Aorta (tissue), 5 donors: ENCODE measurements at places on chromosomes 12 and 14. TPM values are rescaled to one million over a fixed set of nuclear protein-coding genes. Genes with fewer than 3 reads are reported as not detected.

- peaks cover 1% of the 10 kb centered on the region for H3K4me1 ChIP-seq
- H3K27ac ChIP-seq: no peak overlapping the region
- no peaks in the 10 kb centered on the region for H3K27me3 ChIP-seq
- no peak overlapping the region for H3K4me3 ChIP-seq
- no peak for DNase-seq
- no peaks in the 10 kb centered on the region for H3K36me3 ChIP-seq
These were observed 51.5 kb downstream of the DUSP16 start for GRCh38 chr12:12511021-12511783.

GRCh38 chr12:28235015-28235414 is 44.8 kb downstream of the CCDC91 start:
- no peak for DNase-seq
- H3K4me3 ChIP-seq: no peak overlapping the region
- H3K27me3 ChIP-seq: no peaks in the 10 kb centered on the region
- no peak overlapping the region for H3K27ac ChIP-seq

- H3K27me3 ChIP-seq: no peaks in the 10 kb centered on the region
- H3K4me1 ChIP-seq: no peaks in the 10 kb centered on the region
- H3K27ac ChIP-seq: no peak overlapping the region
- H3K4me3 ChIP-seq: no peak overlapping the region
- peak; percentile 88 for DNase-seq
These were observed 19.6 kb downstream of the POMT2 start for GRCh38 chr14:77301103-77301502.

DNA sequence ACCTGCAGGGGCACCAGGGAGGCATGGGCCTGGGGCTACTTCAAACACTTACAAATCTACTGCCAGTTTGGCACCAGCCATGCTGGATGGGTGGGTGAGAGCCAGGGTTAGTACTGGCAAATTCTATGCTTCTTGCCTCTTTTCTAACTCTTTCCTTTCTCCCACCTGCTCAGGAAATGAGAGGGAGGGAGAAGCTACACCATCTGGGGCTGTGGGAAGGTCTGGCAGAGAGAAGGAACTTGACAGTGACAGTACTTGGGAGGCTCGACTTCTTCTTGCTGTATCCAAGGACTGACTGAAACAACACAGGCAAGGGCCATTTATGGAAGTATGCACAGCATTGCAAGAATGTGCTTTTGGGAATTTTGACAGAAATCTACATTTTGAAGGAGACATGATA is 149.6 kb upstream of the DYRK2 start:
- H3K4me1 ChIP-seq: peaks cover 2% of the 10 kb centered on the region
- no peak overlapping the region for H3K27ac ChIP-seq
- H3K27me3 ChIP-seq: no peaks in the 10 kb centered on the region
- H3K36me3 ChIP-seq: no peaks in the 10 kb centered on the region
- H3K4me3 ChIP-seq: no peak overlapping the region
- DNase-seq: no peak

GRCh38 chr14:68893566-68893965 is 85.5 kb downstream of the ACTN1 start:
- H3K27ac ChIP-seq: no peak overlapping the region
- peaks cover 17% of the 10 kb centered on the region for H3K36me3 ChIP-seq
- DNase-seq: peak; percentile 45

DNA sequence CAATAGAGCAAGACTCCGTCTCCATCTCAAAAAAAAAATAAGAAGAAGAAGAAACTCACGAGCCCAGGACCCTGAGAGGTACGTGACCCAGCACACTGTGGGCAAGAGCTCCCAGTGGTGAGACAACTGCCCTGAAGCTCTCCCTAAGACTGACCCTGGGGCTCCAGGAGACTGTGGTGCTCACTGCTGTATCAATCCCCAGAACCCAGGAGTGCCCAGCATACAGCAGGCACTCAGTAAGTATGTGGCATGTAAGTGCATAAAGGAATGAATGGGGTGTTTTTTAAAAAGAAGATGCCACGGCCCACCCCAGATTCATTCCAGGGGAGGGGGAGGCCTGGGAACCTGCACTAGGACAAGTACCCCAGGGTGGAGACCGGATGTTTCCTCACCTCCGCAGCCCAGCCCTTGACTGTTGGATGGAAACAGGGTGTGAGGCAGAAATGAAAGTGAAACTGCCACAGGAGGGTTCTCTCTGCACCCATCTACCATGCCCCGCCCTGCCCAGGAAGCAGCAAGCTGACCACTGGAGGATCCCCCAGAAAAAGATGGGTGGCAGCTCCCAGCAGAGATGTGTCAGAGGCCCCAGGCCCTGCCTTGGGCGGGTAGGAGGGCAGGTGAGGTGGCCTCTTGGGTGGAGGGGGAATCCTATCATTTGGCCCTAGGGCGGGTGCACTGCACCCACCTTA is 12.2 kb downstream of the ITPK1 start:
- no peaks in the 10 kb centered on the region for H3K4me1 ChIP-seq
- H3K36me3 ChIP-seq: no peaks in the 10 kb centered on the region
- no peak overlapping the region for H3K4me3 ChIP-seq
- H3K27ac ChIP-seq: no peak overlapping the region
- no peak for DNase-seq

Gene PARPBP
- total RNA-seq: 7.2 TPM

Gene E2F7
- 0.36 TPM for total RNA-seq

Gene PZP
- 0.87 TPM for total RNA-seq

Gene GPATCH2L
- 61.8 TPM for total RNA-seq
